ENCODE measurements at places on chromosomes 3 and 15.

- no peak for DNase-seq
Measured at GRCh38 chr3:1805331-1805730, 293.3 kb upstream of the CNTN4 start.

DNA sequence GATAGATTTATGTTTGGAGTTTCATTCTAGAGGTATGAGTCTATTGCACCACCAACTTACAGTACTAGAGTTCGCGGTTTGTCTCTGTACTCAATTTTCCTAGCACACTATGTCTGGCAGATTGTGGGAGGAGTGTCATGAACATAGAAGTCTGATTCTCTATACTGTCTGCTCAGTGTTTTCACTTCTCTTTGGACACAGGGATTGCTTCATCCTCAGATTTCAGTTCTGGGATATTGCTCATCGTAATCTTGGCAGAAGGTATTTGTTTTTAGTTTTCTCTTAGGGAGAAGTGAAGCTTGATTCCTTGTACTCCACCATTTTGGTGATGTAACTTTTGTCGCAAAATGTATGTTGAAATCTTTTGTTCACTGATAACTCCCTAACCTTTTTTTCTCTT lies 27.8 kb upstream of the AZI2 start:
- no peak for DNase-seq

- DNase-seq, result no peak
Measured at GRCh38 chr3:51343918-51344687, 41.0 kb upstream of the MANF start.

GRCh38 chr3:15820911-15821310 lies 23.1 kb upstream of the ANKRD28 start:
- DNase-seq, result no peak

- DNase-seq, result no peak
Measured at GRCh38 chr3:31370681-31371080, 162.0 kb upstream of the STT3B start.

DNA sequence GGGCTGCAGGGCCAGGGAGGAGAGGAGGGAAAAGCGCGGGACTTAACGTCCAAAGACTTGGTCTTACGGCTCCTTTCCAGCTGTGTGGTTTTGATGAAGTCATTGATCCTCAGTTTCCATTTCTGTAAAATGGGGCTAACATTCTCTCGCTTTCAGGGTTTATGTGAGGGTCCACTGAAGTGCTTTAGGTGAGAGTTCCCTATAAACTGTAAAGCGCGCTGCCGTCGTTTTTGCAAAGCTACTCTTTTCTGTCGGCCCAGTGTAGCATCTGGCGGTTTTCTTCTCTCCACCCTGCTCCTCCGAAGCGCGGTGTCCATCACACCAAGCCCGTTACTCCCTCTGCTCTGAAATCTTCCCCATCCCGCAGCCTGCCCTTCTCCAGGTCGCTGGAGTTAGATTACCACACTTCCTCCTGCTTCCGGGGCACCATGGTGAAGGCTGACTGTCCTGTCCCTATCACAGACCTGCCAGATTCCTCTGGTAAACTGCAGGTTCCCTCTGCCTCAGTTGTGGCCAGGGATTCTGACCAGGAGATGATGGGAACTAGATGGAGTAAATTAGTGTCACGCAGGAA lies 702 bp upstream of the DNAJC17 start:
- no peak for DNase-seq

DNA sequence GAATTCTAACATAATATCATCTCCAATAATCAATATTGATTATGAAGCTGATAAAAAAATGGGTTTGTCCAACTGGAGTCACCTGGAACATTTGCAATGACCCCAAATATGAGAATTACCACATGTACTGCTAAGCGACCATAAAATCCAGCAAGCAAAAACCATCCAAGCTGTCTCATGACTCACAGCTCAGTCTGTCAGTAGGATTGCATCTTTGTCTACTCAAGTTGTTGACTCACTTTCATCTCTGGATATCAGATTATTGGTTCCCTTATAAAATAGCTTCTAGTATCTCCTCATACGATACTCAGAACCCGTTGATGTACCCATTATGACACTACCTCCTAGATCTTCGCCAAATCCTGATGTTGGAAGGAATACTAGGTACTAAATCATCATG lies 209.8 kb upstream of the ATP11B start:
- no peak for DNase-seq

DNA sequence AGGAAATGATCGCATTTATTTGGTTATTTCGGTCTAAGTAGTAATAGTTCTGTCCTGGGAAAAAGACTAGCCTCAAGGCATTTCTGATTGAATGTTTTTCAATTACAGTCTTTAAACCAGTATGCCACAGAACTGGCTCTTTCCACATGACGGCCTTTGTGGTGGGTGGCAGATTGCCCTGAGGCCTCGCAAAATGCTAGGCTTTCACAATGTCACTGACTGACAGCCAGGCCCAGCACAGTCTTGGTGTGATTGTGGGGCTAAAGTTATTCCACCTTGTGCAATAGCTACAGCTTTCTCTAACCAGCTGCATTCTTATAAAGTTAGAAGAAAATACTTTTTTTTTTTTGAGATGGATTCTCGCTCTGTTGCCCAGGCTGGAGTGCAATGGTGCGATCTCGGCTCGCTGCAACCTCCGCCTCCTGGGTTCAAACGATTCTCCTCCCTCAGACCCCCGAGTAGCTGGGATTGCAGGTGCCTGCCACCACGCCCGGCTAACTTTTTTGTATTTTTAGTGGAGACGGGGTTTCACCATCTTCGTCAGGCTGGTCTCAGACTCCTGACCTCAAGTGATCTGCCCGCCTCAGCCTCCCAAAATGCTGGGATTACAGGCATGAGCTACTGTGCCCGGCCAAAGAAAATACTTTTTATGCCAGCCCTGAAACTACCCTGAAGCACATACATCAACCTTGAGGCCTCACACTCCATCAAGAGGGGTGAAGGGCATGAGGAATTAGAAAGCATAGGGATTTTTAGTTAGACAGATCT lies 2.5 kb upstream of the ADIPOQ start:
- DNase-seq, result no peak

GRCh38 chr3:143266927-143267326 lies 147.4 kb downstream of the CHST2 start:
- no peak for DNase-seq

GRCh38 chr15:65211482-65211982 lies 259 bp upstream of the CILP start:
- DNase-seq, result no peak
